ENCODE measurements at places on chromosomes 3 and 15.

GRCh38 chr3:47577583-47578118 is 1.0 kb downstream of the CSPG5 start:
- DNase-seq = peak; percentile 81

- DNase-seq = peak; percentile 26
These were observed 6.3 kb downstream of the BHLHE40 start for GRCh38 chr3:4985330-4986174.

GRCh38 chr3:122676759-122677158 is 3.9 kb upstream of the PARP14 start:
- no peak for DNase-seq

DNA sequence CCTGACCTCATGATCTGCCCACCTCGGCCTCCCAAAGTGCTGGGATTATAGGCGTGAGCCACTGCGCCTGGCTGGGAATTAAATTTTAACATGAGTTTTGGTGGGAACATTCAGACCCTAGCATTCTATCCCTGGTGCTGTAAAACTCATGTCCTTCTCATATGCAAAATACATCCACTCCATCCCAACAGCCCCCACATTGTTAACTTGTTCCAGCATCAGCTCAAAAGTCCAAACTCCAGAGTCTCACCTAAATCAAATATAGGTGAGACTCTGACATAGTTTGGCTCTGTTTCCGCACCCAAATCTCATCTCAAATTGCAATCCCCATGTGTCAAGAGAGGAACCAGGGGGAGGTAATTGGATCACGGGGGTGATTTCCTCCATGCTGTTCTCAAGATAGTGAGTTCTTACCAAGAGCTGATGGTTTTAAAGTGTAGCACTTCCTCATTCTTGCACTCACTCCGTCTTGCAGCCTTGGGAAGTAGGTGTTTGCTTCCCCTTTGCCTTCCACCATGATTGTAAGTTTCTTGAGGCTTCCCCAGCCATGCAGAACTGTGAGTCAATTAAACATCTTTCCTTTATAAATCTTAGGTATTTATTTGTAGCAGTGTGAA is 96.2 kb upstream of the PLCL2 start:
- DNase-seq = no peak

GRCh38 chr15:74642734-74643664 is 27.4 kb downstream of the CLK3 start:
- DNase-seq = peak; percentile 52

DNA sequence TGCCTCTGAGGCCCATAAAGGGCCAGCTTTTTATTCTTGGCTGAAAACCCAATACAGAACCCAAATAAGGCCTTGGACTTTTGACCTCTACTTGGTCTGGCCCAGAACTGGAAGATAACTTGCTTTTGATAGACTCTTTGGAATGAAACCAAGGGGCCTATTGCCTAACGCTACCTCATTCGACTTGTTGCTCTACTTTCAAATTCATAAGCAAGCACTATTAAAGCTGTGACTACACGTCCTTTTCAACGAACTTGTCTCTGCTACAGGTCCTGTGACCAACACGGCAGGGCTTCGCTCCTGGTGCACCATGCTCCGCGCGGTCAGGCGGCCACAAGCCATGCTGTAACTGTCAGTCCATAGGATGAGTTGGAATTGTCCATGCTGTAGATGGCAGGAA is 385.4 kb downstream of the MFSD1 start:
- no peak for DNase-seq

GRCh38 chr3:149091983-149092382 is 5.7 kb upstream of the HLTF start:
- DNase-seq = no peak

DNA sequence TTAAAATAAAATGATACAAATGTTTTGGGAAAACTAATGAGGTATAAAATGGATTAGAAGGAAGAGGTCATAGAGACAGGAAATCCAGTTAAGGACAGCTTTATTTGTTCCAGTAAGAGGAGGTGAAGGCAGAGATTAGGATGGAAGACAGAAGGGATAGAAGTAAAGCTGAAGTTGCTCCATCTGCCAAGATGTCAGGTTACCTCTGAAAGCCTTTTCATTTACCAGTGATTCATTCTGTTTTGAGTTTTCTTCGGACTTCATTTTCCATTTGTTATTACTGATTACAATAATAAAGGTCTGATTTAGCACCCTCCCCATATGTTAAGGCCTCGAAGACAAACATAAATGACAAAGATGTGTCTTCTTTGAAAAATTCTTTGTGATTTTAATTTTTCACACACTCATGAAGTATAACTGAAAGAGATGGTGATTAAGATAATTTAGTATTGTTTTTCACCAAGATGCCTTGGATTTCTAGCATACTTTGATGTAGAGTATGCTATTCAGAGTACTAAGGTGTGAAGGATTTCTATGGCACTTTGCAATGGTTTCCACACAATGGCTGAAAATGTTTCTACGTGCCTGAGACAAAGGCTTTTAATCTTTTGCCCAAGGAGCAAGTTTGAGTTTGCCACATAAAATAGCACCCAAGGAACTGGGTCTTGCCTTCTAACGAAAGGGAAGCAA is 75.4 kb upstream of the PLAAT1 start:
- no peak for DNase-seq

DNA sequence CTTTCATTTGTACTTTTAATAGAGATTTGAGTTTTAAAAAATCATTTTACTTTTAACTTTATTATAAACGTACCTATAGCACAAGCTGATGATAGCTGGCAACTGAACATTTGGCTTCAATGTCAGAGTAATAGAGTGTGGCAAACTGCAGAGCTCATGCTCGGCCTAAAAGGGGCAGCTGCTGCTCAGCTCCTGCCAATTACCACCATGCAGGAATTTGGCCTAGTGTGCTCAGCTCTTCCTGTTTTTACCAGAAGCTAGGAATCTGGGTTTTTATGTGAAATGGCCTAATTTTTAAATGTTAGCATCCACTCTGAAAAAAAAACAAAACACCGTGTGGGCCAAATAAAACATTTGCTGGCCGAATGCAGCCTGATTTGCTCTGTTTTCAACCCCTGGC is 1.8 kb downstream of the IFT122 start:
- peak; percentile 21 for DNase-seq

DNA sequence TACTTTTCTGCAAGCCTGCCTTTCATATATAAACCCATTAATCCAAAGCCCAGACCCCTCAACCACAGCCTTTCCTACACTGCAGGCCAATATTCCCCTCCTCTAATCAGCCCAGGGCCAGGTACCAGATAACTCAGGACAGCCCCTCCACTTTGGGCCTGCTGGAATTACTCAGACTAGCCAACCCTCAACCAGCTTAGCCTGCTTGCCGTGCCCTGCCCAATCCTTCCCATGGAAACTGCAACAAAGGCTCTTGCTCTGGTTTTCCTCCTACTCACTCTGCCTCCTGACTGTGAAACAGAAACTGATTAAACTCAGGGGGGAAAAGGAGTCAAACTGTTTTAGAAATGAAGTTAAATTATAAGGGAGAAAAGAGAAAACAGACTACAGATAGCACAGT is 248.1 kb downstream of the KLF13 start:
- DNase-seq = no peak

DNA sequence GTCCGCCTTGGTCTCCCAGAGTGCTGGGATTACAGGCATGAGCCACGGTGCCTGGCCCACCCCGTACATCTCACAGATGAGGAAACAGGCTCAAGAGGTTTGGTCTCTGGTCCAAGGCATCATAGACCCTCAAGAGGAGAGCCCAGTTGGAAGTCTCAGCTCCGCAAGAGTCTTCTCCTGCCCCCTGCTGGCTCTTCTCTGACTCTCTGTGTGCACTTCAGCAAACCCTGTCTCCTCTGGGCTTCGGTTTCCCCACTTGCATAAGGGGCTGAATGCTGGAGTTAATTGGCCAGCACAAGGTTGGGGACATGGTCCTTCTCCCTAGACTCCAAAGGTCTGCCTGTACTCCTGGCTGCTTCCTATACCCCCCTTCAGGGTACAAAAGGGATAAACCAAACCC is 3.9 kb downstream of the MST1R start:
- peak; percentile 86 for DNase-seq

DNA sequence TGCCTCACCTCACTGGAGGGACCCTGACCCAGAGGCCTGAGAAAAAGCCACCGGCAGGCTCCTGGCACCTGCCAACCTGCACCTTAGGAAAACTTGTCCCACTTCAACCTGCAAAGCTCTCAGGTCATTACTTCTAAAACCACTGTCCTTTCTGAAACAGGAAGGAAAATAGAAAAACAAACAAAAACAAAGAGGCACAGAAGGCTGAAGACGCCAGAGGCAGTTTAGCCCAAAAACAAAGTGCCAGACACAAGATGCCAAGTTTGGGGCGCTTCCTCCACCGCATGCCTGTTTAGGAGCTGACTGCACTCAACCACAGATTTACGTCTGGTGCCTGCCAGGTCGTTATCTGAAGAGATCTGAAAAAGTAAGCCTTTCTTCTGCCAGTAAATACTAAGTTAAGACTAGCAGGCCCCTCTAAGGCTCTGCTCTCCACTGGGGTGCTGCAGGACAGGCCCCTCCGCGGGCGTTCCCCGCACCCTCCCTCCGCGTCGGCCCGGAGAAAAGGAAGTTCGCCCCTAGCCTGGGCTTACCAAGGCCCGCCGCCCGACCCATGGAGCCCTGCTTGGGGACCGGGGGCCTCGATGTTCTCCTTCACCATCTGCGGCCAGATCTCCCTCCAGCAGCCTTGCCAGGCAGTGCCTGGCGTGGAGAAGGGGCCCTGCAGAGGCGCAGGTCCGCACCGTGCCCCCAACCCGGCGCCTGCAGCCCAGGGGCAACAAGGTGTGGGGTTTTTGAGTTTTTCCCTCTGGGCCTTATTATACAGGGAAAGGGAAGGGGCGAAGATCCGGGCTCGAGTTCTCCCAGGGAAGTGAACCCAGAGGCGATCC is 1.3 kb downstream of the GOLGA8A start:
- DNase-seq = peak; percentile 60

DNA sequence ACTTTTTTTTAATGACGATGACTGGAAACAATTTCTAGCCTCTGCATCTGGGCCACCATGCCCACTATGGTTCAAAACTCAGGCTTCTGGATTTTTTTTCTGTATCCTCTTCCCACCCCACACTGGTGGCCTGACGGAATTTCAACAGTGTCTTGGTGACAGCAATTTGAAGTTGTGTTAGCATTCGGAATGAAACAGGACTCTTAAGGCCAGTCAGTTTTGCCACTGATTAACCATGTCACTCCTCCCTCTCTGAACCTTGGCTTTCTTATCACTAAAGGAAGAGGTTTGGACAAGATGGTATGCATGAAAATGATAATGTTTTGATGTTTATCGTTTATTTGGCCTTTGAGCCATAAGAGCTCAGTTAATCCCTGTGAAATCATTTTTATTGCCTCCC is 41.6 kb upstream of the BDH1 start:
- DNase-seq = no peak

DNA sequence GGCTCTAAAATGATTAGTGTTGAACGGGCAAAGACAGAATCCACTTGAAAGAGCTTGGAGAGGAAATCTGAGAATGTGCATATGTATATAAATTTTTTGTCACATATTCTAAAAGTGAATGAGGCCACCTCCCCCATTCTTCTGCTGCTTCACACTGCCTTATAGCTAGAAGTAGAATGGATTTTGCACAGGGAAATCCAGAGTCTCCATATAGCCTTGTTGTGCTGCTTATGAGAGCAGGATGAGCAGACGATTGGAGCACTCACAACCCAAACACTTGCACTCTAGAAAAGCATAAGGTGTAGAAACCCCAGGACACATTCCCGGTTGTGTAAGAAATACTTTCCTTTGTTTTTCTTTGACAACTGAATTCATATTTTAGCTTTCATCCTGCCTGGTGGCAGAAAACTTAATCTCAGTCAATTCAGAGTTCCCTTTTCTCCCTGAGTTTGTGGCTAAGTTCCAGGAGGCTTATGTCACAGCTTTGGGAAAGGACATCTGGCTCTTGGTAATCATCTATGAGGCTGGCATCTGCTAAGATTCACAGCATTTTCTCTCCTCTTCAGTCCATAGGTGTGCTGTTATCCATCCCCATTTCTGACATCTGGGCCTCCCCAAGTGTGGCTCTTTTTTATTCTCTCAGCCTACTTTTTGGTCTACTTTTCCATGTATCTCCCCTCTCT is 188.4 kb upstream of the PFN2 start:
- no peak for DNase-seq

GRCh38 chr3:72563690-72564370 is 284.4 kb downstream of the SHQ1 start:
- no peak for DNase-seq

DNA sequence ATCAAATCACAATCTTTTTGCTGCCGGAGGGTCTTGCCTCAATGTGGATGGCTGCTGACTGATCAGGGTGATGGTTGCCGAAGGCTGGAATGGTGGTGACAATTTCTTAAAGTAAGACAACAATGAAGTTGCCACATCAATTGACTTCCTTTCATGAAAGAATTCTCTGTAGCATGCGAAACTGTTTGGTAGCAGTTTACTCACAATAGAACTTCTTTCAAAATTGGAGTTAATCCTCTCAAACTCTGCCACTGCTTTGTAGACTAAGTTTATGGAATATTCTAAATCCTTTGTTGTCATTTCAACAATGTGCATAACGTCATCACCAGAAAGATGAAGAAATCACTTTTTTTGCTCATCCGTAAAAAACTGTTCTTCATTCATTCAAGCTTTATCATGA is 65.8 kb downstream of the B3GNT5 start:
- DNase-seq = no peak

GRCh38 chr3:172675441-172676193 is 35.2 kb downstream of the NCEH1 start:
- DNase-seq = peak; percentile 46

- DNase-seq = no peak
These were observed 319.8 kb downstream of the IL5RA start for GRCh38 chr3:2790266-2790815.

GRCh38 chr15:40265355-40265754 is 17.5 kb downstream of the ANKRD63 start:
- DNase-seq = peak; percentile 81

DNA sequence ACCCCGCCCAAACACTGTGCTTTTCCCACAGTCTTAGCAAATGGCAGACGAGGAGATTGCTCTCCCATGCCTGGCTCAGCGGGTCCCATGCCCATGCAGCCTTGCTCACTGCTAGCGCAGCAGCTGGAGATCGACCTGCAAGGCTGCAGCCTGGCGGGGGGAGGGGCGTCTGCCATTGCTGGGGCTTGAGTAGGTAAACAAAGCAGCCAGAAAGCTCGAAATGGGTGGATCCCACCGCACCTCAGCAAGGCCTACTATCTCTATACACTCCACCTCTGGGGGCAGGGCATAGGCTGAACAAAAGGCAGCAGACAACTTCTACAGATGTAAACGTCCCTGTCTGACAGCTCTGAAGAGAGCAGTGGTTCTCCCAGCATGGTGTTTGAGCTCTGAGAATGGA is 27.2 kb upstream of the WDR5B start:
- DNase-seq = peak; percentile 40

GRCh38 chr3:10549617-10550230 is 44.3 kb upstream of the ATP2B2 start:
- DNase-seq = no peak

GRCh38 chr3:107264888-107265287 is 112.4 kb upstream of the CCDC54 start:
- no peak for DNase-seq

DNA sequence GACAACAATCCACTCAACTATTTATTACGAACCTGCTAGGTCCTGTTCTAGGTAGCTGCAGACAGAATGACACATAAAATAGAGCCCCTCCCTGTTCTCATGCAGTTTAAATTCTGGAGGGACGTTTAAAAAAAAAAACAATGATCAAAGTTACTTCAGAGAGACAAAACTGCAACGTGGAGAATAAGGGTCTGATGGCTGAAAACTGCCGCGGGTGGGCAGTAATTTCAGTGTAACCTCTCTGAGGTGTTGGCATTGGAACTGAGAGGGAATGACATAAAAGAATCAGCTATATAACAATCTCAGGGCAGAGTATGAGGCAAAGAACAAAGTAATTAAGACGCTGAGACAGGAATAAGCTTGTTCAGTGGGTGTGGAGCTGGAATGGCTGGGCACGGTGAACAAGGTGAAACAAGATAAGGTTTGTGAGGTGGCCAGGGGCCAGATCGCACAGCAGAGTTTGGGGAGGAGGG is 19.5 kb downstream of the TBL1XR1 start:
- DNase-seq = no peak

Data from H7 (cell line).